ENCODE measurements at places on chromosomes 3 and 15.

- no peak for DNase-seq
These were observed 3.1 kb downstream of the ANXA2 start for GRCh38 chr15:60394689-60395097.

DNA sequence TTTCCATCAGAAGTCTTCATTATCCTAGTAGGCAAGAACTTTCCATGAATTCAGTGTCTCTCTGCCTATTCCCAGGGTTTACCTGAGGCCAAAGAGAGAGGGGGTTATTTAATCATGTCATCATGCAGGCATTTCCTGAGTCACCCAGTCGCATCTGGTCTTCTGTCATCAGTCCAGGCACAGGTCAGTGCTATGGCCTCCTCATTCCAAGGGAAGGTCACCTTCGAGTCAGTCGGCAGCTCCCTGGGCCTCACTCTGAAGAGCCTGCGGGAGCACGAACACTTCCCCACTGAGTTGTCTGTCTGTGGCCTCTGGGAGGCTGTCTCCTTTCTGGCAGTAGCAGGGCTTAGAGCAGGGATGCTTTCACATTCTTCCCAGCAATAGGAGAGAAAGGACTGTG lies 26.2 kb upstream of the LRTM1 start:
- no peak for DNase-seq

GRCh38 chr3:10485380-10485779 lies 20.0 kb downstream of the ATP2B2 start:
- DNase-seq, result no peak

GRCh38 chr15:74901612-74902063 lies 5.0 kb downstream of the FAM219B start:
- DNase-seq, result peak; percentile 32

DNA sequence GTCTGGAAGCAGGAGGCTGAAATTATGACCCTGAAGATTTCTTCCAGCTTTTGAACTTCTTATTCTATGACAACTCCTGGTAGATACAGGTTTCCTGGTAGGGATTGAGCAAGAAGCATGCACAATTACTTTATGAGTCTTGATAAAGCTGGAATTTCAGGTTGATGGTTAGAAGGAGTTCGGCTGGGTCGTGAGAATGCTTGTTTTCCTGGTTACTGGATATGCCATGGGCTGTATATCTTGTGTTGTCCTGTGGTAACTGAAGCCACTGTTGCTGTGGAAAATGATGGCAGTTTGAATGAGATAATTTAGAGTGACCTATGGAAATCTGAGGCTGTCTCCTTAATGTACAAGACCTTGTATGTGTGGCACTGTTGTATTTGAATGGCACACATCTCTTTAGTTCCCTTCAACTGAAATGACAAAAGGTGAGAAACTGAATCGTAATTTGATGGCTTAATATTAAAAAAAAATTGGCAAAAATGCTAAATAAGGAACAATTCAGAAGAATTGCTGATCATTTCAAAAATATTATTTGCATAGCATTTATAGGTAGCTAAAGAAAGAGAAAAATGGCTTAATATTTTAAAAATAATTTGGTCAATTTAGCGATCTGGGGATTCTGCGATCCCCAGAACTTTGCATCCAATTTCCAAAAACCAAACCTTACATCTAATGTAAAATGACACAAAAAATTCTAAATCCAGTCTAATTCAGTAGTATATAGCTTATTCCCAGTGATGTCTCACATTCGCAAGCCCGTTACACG lies 1.1 kb upstream of the UBE2E1 start:
- no peak for DNase-seq

GRCh38 chr3:140223631-140224030 lies 288.6 kb downstream of the CLSTN2 start:
- no peak for DNase-seq

GRCh38 chr3:18010001-18010400 lies 267.6 kb upstream of the TBC1D5 start:
- no peak for DNase-seq

- no peak for DNase-seq
These were observed 393.1 kb downstream of the LPP start for GRCh38 chr3:188546835-188547670.

- DNase-seq, result peak; percentile 51
These were observed 32.2 kb upstream of the LACTB start for GRCh38 chr15:63089260-63090043.

GRCh38 chr3:152021951-152022461 lies 148.6 kb downstream of the SUCNR1 start:
- DNase-seq, result no peak

GRCh38 chr3:160738048-160738447 lies 18.0 kb upstream of the PPM1L start:
- no peak for DNase-seq

- DNase-seq, result no peak
These were observed 81.8 kb downstream of the EPHB1 start for GRCh38 chr3:134876836-134877235.

DNA sequence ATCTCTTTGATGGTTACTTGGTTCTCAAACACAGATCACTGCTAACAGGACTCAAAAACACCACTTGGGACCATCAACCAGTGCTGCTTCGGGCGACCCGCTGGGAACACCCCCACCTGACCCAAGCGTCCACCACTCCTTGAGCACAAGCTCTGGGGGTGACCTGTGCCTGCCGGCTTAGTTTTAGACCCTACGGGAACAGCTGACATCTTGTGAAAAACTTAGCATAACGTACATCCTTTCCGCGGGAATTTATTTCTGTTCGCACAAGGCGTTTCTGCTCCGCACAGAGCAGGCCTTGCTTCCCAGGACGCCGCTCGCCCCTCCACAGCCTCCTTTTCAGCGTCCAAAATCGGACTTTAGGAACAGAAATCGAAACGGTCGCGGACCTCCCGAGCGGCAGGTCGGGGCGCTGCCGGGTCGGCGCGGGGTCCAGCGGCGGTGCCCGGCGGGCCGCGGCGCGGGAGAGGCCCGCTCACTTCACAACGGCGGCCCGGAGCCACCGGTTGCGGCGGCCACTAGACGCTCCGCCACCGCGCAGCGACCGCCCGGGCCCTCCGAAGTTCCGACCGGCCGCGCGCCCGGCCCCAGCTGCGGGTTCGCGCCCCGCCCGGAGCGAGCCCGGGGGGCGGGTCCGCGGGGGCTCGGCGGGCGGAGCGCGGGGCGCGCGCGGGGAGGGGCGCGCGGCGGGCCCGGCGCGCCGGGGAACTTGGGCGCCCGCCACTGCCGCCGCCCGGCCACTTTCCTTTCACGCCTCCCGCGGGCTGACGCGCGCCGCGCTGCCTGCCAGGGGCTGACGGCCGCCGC lies 959 bp downstream of the SFMBT1 start:
- DNase-seq, result peak; percentile 73
